ENCODE measurements at places on chromosomes 2 and 18. TPM values are rescaled to one million over a fixed set of nuclear protein-coding genes. Genes with fewer than 3 reads are reported as not detected.

SPDYA gene
- total RNA-seq: 0.20 TPM

APOB gene
- 0.01 TPM for total RNA-seq

EPHA4 gene
- total RNA-seq: 1.1 TPM

IL36B gene
- not detected for total RNA-seq

CPO gene
- total RNA-seq: not detected

GPR75 gene
- total RNA-seq: 2.3 TPM

Data from A549 treated with Hydrocortisone at 1 μM for 4 hours (cell line).